ENCODE measurements at places on chromosomes 4 and X.

DNA sequence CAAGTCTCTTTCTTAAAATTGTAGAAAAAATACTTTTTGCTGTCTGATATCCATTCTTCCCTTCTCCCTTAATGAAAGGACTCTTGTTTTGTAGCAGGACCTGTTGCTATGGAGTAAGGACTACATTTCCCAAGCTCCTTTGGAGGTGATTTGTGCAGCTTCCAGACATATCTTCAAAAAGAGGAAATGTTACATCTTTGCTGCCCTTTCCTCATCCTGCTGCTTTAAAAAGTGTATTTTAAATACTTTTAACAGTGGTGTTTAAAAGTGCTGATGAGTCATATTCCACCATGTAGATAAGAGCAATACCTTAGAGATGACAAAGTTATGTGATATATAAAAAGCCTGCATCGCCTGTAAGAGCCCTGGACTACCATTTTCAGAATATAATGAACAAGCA is 98.7 kb downstream of the CFAP299 start:
- no peak for DNase-seq

DNA sequence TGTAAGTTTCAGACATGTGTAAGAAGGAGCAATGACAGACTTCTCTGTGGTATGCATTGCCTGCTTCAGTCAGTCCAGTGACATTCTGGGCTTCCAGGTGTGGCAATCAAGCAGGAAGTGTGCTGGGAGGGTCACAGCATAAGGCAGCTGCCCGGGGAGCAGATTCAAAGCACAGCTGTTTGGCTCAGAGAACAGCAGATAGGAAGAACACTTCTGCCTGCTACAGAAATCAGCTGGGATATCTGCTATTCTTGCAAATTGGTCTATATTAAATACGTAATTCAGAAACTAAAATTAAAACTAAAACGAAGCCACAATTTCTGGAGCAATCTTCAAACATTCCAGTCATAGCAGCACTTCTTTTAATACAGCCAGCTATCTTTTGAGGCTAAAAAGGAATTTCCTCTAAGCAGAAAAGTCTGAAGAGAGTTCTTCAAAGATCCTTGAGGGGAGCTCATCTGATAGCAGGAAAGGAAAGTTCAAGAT is 47.5 kb upstream of the GALNT7 start:
- DNase-seq: no peak

DNA sequence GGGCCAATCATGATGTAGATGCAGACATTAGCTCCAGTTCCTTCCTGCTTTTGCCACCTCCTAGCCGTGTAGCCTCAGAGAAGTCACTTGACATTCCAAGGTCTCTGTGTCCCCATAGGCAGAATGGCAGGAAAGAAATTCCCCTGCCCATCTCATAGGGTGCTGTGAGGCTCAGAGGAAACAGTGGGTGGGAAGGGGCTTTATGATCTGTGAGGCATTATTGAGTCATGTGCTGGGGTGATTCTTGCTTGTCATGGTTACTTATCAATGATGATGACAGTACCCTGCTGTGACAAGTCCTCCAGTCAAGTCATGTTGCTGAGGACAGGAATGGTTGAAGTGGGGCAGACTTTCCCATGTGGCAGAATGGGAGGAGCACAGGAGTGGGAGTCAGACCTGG is 63.7 kb downstream of the MSX1 start:
- no peak for DNase-seq

DNA sequence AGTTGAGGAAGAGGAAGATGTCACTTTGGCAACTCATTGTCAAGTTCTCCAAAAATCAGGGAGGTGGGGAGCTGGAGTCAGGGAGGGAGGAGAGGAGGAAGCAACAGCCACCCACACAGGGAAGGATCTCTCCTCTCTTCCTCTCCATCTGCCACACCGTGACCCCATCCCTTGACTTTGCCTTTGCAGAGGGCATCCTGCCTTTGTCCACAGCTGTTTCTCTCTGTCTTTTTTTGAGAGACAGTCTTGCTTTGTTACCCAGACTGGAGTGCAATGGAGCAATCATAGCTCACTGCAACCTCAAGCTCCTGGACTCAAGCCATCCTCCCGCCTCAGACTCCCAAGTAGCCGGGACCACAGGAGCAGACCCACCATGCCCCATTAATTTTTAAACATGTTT is 276.0 kb downstream of the SHOX start:
- DNase-seq: no peak

GRCh38 chr4:140867356-140867755 is 111.2 kb upstream of the TBC1D9 start:
- no peak for DNase-seq

DNA sequence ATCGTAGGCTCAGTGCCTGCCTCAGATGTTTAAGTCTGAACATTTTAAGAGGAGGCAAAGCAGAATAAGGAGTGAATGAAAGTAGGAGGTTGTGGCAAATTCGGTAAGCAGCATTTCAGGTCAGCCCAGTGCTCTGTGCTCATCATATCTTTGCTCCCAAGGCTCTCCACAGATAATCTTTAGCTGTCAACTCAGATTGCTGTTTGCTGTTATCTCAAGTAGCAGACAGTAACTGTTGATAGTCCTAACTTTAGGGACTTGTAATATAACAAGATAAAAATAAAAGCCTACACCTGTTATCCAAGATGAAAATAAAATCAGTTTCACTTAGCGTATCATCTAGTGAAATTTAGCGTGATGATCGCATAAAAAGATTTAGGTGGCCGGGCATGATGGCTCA is 18.6 kb upstream of the CLTRN start:
- no peak for DNase-seq

DNA sequence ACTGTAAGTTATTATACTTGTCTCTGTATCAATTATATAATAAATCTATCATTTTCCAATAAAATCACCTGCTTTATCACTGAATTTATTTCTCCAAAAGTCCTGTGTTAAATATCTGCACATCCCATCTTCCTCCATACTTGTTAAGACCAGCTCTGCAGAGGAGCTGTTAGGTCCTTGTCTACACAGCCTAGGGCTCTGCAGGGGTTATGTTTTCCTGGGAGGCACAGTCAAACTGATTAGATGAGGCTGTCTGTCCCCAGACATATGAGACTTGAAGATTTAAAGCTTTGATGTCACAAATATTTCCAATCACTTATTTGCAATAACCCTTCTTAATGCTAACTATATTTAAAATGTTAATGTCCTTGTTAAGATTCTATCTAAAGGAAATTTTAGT is 446.8 kb downstream of the TRAM1L1 start:
- no peak for DNase-seq

All from posterior cingulate gyrus (tissue), 11 donors.